ENCODE measurements at places on chromosomes 6 and 20. TPM values are rescaled to one million over a fixed set of nuclear protein-coding genes. Genes with fewer than 3 reads are reported as not detected.

The CFAP61 gene
- not detected for total RNA-seq

The CHRNA4 gene
- total RNA-seq, result not detected

The CLPSL1 gene
- total RNA-seq, result not detected

The JPH2 gene
- 276 TPM for total RNA-seq

The CST9L gene
- total RNA-seq, result not detected

The C6orf118 gene
- total RNA-seq, result not detected

The IL17A gene
- total RNA-seq, result not detected

The VSX1 gene
- 0.83 TPM for total RNA-seq

The ADGRB3 gene
- 6.3 TPM for total RNA-seq

The DEFB115 gene
- total RNA-seq, result not detected

The VSTM2L gene
- 9.1 TPM for total RNA-seq

The PBOV1 gene
- total RNA-seq, result not detected

The PSORS1C1 gene
- 1.2 TPM for total RNA-seq

The TRIM15 gene
- total RNA-seq, result 0.42 TPM

The BPI gene
- total RNA-seq, result not detected

The LPIN3 gene
- total RNA-seq, result 12.0 TPM

The TLDC2 gene
- total RNA-seq, result 0.66 TPM

The C20orf141 gene
- not detected for total RNA-seq

The ZSCAN16 gene
- 2.9 TPM for total RNA-seq

The HCK gene
- 7.8 TPM for total RNA-seq

The SPEF1 gene
- total RNA-seq, result not detected

The SLC2A10 gene
- 18.5 TPM for total RNA-seq

The GSTA1 gene
- not detected for total RNA-seq

The C6orf132 gene
- total RNA-seq, result 0.83 TPM

The KPNA5 gene
- total RNA-seq, result 15.0 TPM

The ZC2HC1B gene
- total RNA-seq, result not detected

The LMBRD1 gene
- total RNA-seq, result 48.6 TPM

The DEFB124 gene
- not detected for total RNA-seq

The C4B gene
- 84.4 TPM for total RNA-seq

The CCN6 gene
- not detected for total RNA-seq

Data from esophagus muscularis mucosa (tissue), 4 donors.